Activated naive CD8-positive, alpha-beta T cell treated with anti-CD3 and anti-CD28 coated beads for 36 hours (primary cell): ENCODE measurements at places on chromosomes 11 and 22.

DNA sequence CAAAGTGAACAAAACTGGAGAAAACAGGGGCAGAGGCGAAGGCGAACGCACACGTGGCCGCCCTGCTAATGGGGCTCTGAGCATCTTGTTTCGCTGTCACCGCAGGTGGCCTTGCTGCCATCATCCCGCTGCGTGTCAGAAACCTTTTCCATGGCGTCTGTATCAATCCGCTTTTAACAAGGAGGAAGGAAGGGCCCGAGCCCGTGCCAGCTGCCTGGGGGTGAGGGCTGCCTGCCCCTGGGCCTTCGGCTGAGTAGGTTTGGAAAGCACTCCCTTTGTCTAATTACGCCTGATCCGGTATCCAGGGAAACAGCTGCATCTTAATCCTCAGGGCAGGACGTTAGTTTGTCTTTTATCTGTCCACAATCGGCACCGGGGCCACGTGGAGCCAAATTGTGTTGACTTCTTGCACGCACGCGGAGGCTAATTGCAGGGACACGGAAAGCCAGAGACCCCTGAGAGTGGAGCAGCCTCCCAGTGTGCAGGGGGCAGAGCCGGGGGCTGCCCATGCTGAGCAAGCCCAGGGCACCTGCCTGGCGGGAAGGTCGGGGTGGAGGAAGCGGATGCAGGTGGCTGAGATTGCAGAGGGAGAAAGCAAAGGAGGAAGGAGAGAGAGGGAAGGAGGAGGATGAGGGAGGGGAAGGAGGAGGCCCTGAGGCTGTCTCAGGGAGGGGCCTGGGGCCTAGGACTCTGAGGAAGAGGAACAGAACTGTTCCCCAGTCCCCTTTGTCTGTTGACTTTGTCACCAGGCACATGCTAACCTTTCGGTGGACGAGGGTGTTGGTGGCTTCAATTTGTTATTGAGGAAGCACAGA lies 19.2 kb upstream of the TH start:
- H3K27ac ChIP-seq: no peak overlapping the region
- no peak for DNase-seq
- H3K4me3 ChIP-seq: no peak overlapping the region
- no peaks in the 10 kb centered on the region for H3K4me1 ChIP-seq
- peaks cover 7% of the 10 kb centered on the region for H3K27me3 ChIP-seq
- H3K36me3 ChIP-seq: no peaks in the 10 kb centered on the region

DNA sequence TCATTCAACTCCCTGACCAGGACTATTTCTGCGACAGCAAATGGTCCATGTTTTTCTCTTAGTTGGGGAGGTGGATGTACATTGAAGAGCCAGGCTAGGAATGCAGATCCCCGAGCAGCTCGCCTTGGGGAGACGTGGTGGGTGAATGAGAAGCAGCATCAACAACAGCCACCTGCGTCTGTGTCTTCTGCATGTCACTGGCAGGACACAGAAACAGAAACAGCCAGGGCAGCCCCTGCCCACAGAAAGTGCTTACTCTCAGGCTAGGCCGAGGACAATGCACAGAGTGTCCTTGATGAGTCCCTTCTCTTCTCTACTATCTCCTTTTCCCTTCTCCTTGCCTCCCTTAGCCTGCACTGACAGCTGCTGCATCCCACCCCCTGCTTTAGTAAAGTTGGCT lies 541.9 kb upstream of the CADM1 start:
- no peaks in the 10 kb centered on the region for H3K36me3 ChIP-seq
- no peak overlapping the region for H3K27ac ChIP-seq
- no peak for DNase-seq
- H3K4me3 ChIP-seq: no peak overlapping the region
- peaks cover 3% of the 10 kb centered on the region for H3K27me3 ChIP-seq

DNA sequence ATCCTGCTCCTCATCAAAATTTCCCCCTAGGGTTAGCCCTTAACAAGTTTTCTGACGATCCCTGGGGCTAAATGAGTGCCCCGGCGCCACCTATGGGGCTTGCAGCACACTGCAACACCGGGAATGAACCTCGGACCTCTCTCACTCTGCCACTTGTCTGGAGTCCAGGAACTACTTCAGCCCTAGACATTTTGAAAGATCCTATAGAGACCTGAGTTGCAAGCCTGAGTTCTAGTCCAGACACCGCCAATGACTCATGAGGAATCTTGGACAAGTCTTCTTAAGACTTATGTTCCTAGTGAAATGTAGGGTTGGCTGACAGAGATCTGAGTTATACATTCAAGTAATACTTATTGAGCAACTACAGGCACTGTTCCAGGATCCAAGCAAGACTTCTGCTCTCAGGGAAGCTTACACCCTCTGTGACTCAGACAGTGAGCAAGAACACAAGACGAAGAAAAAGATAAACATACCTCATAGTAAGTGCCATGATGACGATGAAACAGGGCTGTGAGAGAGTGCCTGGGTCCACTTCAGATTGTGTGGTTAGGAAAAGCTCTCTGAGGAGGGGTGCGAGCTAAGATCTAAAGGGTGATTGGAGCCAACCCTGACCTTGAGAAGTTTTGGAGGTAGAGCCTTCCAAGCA lies 10.2 kb upstream of the STK33 start:
- H3K36me3 ChIP-seq: no peaks in the 10 kb centered on the region
- no peak overlapping the region for H3K27ac ChIP-seq
- peak; percentile 47 for DNase-seq
- peaks cover 21% of the 10 kb centered on the region for H3K27me3 ChIP-seq

DNA sequence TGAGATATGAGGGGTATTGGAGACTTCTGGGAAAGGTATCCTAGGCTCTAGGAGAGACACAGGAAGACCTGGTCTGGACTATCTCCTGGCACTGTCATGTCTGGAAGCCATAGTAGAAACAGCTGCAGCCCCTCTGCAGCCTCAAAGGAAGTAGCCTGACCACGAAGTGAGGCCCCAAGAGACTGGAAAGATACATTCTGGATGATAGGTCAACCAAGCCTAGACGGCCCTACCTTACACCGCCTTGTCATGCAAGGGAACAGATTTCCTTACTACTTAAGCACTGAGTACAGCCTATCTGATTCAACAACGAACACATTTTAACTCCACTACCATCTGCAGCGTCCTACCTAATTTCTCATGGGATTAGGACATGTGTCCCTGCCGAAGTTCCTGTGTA lies 31.1 kb downstream of the UQCR10 start:
- peaks cover 6% of the 10 kb centered on the region for H3K36me3 ChIP-seq
- no peak overlapping the region for H3K4me3 ChIP-seq
- DNase-seq: no peak
- no peak overlapping the region for H3K27ac ChIP-seq
- no peaks in the 10 kb centered on the region for H3K27me3 ChIP-seq

DNA sequence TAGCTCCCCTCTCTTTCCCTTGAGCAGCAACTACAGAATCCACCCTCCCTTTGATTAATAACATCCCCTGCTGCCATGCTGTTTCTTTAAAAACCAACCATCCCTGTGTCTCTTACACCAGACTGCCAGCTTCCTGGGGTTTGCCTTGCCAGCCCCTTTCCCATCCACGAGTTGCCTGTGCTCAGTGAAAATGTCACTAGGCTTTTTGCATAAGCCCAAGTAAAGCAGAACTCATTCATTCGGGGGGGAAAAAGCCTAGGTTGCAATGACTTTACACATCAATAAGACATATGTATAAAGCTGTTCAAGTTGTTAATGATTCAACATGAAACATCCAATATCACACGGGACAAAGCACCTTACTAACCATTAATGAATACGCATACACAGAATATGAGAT lies 398.7 kb downstream of the OPCML start:
- no peaks in the 10 kb centered on the region for H3K36me3 ChIP-seq
- H3K27me3 ChIP-seq: peaks cover 11% of the 10 kb centered on the region
- no peak overlapping the region for H3K4me3 ChIP-seq
- no peak for DNase-seq

DNA sequence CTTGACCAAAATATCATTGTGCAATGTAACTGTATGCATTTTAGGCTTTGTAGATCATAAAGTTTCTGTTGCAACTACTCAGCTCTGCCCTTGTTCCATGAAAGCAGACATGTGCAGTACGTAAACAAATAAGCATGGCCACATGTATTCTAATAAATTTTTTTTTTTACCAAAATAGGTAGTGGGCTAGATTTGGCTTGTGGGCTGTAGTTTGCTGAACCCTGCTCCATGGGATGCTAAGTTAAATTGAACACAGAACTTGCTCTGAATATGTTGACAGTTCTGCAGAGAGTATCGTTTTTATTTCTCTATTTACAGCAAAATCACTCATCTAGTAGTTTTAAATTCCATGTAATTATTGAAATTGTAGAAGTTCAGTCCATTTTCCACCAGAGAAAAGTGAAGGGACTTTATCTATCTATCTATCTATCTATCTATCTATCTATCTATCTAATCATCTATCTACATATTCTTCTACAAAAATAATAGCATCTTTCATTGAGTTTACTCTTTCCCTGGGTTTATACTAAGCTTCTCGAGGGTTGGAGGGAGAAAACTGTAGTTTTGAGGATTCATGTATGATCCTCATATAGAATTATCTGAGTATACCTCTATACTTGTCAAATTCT lies 9.5 kb upstream of the OOSP4A start:
- peaks cover 21% of the 10 kb centered on the region for H3K27me3 ChIP-seq
- DNase-seq: no peak
- H3K4me3 ChIP-seq: no peak overlapping the region
- no peaks in the 10 kb centered on the region for H3K36me3 ChIP-seq
- no peaks in the 10 kb centered on the region for H3K4me1 ChIP-seq

DNA sequence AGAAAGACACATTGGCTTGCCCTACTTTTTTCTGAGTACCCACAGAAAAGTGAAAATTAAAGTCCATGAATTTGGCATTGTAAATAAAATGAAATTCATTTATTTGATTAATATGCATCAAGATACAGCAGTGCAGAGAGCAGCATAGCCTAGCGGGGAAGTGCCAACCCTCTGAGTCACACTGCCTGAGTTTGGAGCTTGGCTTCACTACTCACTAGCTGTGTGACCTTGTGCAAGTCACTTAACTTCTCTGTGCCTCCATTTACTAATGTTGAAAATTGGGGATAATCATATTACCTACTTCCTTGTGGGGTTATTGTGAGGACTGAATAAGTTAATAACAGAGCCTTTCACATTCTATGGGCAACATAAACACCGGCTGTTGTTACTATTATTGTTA lies 111.5 kb upstream of the CSNK2A3 start:
- H3K27ac ChIP-seq: no peak overlapping the region
- no peak overlapping the region for H3K4me3 ChIP-seq
- peaks cover 4% of the 10 kb centered on the region for H3K27me3 ChIP-seq
- DNase-seq: no peak
- no peaks in the 10 kb centered on the region for H3K4me1 ChIP-seq
- H3K36me3 ChIP-seq: no peaks in the 10 kb centered on the region

DNA sequence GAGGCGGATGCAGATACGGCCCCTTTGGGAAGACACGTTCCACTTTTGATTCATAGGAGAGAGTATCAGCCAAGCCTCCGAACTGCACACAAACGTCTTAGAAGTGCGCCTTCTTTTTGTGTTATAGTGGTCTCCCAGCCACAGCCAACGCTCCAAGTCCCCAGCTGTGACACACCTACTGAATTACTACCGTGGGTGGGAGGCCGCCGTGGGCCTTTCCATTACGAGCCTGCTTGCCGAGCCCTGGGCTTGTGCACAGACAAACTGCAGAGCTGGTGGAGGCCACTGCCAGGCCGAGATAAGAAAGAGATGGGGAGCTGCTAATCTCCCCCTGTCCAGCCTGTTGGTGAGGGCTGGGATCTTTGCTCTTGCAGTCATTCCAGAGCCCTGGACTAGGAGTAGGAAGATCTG lies 761 bp downstream of the HMBS start:
- H3K4me3 ChIP-seq: peak overlapping the region; percentile 95
- peak overlapping the region; percentile 94 for H3K27ac ChIP-seq
- H3K27me3 ChIP-seq: no peaks in the 10 kb centered on the region
- DNase-seq: peak; percentile 58
- H3K4me1 ChIP-seq: peaks cover 21% of the 10 kb centered on the region
- H3K36me3 ChIP-seq: peaks cover 2% of the 10 kb centered on the region

DNA sequence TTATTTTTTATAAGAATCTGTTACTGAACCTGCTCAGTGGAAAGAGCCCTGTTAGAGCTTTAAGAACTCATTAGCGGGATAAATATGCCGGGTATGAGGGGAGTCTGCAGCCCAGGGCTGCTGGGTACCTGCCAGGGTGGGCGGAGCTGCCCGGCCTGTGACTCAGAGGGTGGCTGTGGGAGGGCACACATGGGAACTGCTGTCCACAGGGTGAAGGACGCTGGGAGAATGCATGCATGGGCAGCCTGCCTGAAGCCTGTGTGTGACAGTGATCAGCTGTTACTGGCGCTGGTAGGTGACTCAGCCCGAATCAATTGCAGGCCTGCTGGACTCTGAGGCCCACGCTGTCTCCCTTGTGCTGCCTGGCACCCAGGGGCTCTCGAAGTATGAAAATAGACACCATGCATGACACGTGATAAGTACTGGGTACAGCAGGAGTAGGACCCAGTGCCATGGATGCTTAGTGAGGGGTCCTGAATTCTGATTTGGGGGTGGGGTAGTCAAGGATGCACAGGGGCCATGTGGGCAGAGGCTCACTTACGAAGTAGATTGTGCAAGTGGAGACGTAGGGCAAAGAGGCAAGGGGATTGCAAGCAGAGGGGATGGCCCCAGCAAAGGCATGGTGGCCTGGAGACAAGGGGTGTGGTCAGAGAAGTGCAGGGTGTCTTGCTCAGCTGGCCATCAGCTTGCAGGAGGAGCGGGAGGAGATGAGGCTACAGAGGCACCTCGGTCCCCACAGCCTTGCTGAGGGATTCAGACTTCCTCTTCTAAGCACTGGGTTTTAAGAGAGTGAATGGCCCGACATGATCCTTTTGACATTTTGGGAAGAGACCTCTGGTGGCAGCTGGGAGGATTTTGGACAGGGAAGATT lies 36.5 kb downstream of the GRIK4 start:
- no peak for DNase-seq
- H3K4me3 ChIP-seq: no peak overlapping the region
- H3K27ac ChIP-seq: no peak overlapping the region
- no peaks in the 10 kb centered on the region for H3K4me1 ChIP-seq
- no peaks in the 10 kb centered on the region for H3K36me3 ChIP-seq

DNA sequence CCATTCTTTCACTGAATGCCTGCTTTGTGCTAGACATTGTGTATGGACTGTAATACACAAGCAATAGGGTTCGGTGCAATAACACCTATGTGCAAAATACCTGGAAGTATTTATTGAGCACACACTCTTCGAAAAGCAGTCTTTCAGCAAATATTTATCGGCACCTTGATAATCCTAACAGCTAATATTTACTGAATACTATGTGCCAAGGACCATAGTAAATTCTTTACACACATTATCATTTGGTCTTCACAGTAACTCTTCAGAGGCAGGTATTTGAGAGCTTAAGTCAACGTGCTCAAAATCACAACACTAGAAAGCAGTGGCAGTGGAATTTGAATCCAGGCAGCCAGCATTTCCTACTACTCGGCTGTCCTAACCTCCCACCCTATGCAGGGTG lies 2.2 kb downstream of the B3GNT6 start:
- peaks cover 51% of the 10 kb centered on the region for H3K27me3 ChIP-seq
- no peaks in the 10 kb centered on the region for H3K36me3 ChIP-seq
- peaks cover 3% of the 10 kb centered on the region for H3K4me1 ChIP-seq
- no peak overlapping the region for H3K4me3 ChIP-seq
- no peak for DNase-seq
